Stimulated activated CD8-positive, alpha-beta memory T cell treated with anti-CD3 and anti-CD28 coated beads, Interleukin-7, amount 100 ng/mL, for 48 hours (primary cell): ENCODE measurements at places on chromosomes 3 and 15.

GRCh38 chr15:27705056-27705455 lies 394.1 kb downstream of the OCA2 start:
- no peak for DNase-seq

DNA sequence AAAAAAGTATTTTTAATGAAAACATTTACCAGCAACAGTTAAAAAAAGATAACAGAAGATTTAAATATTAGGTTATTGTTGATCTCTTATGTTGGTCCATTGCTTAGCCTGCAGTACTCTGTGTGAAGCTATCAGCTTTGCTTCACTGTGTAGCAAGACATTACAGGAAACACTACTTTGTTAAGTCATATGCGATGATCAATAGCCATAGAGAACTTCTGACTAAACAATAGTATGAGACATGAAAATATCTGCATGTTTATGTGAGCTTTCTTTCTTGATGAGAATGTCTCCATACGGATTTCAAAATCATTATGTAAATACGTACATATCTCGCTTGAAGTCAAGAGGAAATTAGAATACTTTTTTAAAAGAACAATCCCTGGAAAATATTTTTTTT lies 27.0 kb upstream of the CAPN3 start:
- no peak for DNase-seq

GRCh38 chr3:59407425-59407824 lies 357.6 kb upstream of the CFAP20DC start:
- DNase-seq, result no peak

- DNase-seq, result no peak
Measured at GRCh38 chr3:181782306-181782954, 70.7 kb downstream of the SOX2 start.

DNA sequence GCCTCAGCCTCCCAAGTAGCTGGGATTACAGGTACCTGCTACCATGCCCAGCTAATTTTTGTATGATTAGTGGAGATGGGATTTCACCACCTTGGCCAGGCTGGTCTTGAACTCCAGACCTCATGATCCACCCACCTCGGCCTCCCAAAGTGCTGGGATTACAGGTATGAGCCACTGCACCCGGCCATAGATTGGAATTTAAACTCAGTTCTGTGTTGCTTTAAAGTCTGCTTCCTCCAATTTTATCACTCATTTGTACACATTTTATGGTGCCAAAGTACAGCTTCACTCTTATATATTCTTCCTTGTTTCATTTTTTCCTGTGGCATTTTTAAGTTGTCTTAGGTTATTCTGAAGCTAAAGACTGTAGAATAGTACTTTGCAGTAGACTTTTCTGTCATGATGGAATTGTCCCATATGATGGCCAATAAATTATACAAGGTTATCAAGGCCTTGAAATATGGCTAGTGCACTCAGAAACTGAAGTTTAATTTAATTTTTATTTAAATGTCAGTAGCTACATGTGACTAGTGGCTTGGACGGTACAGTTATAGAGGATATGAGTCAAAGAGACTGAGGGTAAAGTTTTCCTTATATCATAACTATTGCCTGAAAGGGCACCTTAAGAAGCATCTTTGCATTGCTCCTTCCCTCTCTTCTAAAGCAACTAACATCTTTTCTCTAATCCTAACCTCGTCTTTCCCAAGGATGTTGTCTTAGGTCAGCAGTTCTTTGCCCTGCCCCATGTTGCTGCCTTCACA lies 28.1 kb downstream of the ATP11B start:
- DNase-seq, result no peak
